ENCODE measurements at places on chromosomes 4 and X. TPM values are rescaled to one million over a fixed set of nuclear protein-coding genes. Genes with fewer than 3 reads are reported as not detected.

Gene GLUD2
- total RNA-seq = 0.72 TPM

Gene ARMCX2
- 29.4 TPM for total RNA-seq

Gene OSTC
- 92.7 TPM for total RNA-seq

Gene CNKSR2
- total RNA-seq = 3.4 TPM

Gene GRIA3
- 0.80 TPM for total RNA-seq

Gene NLGN3
- not detected for total RNA-seq

Gene PDLIM3
- total RNA-seq = 8.5 TPM

Gene INTS12
- 15.4 TPM for total RNA-seq

DNA sequence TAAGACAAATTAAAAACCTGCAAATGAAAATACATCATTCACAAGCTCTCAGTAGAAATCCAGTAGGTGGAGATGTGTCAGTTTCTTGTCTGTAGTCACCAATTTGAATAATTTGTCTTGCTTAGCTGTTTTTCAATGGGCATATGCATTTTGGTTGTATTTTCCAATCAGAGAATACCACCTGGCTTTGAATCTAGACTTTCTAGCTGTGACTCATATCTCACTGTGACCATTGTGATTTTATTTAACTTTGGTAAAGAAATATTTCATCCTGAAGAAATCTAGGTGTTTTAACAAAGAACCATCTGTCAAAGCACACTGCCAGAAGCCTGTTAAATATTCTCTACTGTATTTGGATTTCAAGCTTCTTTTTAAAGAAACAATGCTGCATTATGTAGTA lies 1650.6 kb upstream of the IGFBP7 start:
- DNase-seq = no peak

DNA sequence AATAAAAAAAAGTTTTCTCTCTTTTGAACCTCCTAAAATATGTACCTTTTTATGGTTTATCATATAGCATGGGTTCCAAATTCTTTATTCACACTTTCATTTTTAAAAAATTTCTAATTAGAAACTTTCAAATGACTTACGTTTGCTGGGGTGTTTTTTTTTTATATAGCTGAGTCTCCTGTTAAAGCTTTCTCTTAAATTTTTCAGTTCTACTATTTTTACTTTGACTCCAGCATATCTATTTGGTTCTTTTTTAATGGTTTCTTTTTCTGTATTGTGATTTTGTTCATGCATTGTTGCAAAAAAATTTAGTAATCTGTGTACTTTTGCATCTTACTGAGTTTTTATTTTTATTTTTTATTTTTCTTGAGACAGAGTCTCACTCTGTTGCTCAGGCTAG lies 22.3 kb downstream of the ZNF718 start:
- no peak for DNase-seq

GRCh38 chr4:159487284-159487747 lies 384.4 kb downstream of the RAPGEF2 start:
- peak; percentile 20 for DNase-seq

DNA sequence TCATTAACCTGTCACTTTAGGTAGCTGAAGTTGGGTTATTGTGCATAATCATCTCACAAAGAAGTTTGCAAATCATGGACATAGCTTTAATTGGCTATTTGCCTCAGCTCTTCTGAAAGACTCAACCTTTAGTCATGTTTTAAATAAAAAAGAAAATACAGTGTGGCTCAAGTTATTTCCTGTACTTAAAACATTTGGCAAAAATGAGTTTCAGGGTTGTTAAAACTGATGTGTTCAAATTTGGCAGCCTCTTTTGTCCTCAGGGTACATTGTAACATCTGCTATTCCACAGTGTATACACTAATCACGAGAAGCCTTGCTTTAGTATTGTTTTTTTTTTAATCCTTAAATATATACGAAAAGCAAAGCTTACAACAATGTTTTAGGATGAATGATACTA lies 31.5 kb upstream of the HPGD start:
- DNase-seq = no peak

DNA sequence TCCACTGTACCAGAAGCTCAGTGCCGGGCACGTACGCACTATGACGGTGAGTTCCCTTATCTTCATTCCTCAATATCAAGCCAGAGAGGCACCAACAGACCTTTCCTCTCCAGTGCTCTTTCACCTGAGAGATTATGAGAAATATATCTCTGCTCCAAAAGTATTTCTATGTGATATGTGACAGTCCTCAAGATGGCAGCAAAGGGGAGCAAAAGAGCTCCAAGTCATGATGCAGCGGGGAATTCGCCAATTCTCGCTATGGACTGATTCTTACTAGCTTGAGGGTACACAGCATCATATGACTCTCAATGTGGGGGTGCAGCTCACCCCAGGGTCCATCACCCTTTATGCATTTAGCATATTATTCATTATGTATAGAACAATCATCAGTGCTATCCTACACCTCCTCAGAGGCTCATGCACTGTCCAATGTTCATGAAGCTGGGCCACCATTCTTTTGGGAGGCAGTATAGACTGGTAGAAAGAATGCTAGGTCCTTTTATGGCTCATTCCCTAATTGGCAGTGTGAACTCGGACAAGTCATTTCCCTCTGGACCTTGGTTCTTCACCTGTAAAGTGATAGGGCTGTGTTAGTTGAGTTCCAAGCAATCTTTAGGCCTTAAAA lies 12.8 kb upstream of the IQSEC2 start:
- no peak for DNase-seq

GRCh38 chr4:17164666-17165065 lies 266.2 kb upstream of the LDB2 start:
- DNase-seq = no peak

- no peak for DNase-seq
These were observed at the start of gene AKAP14 for GRCh38 chrX:119895843-119896326. Gene AKAP14, plus strand, starts transcription at chrX:119895893. Its CDS starts 7,331 bp downstream, at chrX:119903224.

DNA sequence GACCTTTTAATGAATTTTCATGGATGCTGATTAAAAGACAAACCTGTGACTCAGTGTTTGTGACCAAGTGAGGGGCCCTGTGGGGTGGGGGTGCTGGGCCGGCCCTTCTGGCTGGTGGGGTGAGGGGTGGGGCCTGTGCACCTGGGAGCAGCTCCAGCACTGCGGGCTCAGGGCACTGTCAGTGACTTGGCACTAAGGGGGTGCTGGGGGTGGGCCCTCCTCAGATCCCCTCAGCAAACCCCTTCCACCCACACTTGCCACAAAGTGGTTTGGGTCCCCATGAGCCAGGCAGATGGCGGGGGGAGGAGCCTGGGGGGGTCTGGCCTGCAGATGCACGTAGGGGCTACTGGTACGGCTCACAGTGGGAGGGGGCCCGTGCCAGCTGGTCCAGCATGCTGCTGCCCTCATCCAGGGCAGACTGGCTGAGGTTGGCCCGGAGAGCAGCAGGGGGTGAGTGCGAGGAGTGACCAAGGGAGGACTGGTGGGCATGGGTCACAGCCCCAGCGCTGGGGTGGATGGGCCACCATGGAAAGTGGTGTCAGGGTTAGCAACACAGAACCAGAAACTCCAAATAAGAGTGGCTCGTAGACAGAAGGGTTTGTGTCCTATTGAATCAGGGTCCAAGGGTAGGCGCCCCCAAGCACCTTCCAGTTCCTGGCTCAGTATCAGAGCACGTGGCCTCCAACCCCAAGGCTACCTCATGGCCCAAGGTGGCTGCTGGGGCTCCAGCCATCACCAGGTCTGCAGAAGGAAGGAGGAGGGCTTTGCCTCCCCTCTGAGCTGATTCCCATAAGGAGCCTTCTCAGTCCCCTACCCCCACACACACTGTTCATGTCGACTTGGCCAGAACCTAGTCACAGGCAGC lies 10.1 kb downstream of the NKX1-1 start:
- no peak for DNase-seq

DNA sequence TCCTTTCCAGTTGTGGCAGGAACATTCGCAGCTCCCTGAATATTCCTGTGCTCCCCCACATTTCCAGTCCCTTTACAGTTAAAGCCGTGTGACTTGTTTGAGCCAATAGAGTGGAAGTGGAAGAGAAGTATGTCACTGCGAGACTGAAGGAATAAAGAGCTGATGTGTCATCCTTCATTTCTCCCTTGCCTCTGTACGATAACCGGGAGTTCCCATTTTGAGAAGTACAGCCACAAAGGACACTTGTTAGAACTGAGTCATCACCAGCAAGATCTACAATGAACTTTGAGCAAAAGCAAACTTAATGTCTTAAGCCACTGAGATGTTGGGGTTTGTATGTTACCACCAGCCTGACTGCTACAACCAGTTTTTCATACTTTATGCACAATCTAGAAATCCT lies 92.3 kb downstream of the SPRY1 start:
- DNase-seq = no peak

DNA sequence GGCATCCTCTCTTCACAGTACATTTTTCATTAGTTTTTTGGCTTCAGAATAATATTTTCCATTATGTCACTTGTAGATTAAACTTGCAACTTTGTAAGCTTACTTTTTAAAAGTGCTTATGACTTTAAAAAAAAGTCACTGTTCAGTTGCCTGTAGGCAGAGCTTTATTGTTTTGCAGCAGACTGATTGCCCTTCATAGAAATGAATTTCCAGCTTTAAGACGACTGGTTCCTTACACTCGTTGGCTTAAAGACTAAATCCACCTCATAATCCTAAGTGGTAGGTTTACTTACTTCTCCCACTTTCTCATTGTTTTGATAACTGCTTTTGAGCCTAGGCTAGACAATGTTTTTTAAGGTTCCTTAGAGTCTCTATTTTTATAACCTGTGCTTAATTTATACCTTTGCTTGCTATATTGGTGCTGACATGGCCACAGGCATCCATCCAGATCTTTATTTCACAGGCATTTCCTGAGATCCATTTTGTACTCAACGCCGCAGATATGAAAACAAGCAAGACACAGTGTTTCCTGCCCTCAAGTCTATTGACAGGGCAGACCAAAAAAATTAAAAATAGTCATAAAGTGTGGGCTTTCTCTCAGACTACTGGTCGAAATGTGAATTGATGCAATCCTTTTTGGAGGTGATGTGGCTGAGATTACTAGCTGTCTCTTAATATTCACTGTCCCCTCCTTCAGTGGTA lies 12.6 kb upstream of the IL13RA2 start:
- no peak for DNase-seq

DNA sequence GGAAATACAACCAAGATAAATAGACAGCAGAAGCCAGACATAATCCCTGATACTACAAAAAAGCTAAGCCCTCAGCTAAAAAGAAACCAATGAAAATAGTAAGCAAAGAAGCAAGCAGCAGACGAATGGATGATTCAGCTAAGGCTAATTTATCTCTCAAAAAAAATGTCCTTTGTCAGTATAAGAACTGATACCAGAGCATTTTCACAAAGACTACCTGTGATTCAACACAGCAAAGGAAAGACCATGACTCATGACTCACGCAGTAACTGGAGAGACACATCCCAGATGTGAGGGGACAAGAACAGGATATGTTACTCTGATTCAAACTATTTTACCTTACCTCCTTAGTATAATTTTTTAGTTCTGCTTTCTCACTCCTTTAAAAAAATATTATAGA lies 22.7 kb upstream of the TMPRSS11F start:
- DNase-seq = no peak

DNA sequence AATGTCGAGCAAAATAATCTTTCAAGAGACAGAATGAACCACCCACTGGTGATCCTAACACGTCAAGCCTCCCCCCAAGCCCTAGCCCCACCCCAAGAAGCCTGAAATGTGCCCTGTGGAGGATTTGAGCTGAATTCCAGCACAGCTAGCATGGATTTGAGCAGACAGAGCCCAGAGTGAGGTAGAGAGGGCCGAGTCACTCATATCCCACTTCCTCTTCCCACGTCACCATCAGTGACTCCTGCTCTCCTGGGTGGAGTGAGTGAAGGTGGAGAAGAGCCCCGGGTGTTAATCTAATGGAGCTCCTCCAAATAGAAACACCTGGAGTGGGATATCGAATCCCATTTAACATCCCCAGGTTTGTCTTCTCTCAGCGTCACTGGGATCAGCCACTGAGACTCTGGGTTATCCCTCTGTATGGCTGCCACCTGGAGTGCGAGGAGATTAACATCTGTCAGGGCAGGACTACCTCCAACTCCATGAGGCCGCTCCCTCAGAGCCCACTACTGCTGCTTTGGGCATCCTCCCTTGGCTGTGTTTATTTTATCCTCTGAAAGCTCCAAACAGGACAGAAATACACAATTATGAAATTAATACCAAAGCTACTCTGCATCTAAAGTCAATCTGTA lies 136.6 kb downstream of the NWD2 start:
- DNase-seq = no peak

- DNase-seq = no peak
These were observed 110.6 kb upstream of the OTUD4 start for GRCh38 chr4:145290955-145291354.

DNA sequence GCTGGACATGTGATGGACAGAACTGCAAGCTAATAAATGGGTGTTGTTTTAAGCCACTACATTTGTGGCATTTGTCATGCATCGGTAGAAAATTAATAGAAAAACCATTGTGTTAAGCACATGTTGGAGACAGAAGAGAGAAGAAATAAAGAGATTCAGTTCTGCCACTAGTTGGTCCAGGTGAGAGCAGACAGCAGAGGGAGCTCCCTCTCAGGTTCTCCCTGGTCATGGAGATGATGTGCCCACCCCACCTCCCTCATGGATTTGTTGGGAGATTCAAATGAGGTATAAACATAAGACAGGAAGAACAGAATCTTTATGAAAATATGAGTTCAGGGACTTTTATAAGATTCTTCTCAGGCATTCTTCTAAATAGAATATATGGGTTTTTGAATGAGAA lies 36.8 kb upstream of the OCIAD2 start:
- no peak for DNase-seq

- no peak for DNase-seq
These were observed 938 bp downstream of the GPR34 start for GRCh38 chrX:41689711-41690110.

GRCh38 chr4:90281541-90282355 lies 154.6 kb downstream of the CCSER1 start:
- DNase-seq = no peak

DNA sequence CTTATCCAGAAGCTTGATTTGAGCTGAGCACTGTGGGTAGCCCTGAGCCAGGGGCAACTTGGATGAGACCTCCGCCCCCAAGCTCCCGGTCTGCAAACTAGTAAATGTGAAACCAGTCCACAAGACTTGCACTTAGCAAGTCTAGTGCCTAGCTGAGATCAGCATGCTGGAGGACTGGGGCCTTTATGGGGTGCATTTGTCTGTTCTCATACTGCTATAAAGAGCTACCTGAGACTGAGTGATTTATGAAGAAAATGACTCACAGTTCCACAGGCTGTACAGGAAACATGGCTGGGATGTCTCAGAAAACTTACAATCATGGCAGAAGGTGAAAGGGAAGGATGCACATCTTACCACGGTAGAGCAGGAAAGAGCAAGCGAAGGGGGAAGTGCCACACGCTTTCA lies 42.1 kb upstream of the HOPX start:
- DNase-seq = no peak

- no peak for DNase-seq
These were observed 15.5 kb upstream of the GPM6A start for GRCh38 chr4:175827516-175827915.

All from epithelial cell of proximal tubule (primary cell).